ENCODE measurements at places on chromosomes 2 and 18.
A peak's percentile ranks its signal among the peaks of the same experiment; 100 is the strongest.

DNA sequence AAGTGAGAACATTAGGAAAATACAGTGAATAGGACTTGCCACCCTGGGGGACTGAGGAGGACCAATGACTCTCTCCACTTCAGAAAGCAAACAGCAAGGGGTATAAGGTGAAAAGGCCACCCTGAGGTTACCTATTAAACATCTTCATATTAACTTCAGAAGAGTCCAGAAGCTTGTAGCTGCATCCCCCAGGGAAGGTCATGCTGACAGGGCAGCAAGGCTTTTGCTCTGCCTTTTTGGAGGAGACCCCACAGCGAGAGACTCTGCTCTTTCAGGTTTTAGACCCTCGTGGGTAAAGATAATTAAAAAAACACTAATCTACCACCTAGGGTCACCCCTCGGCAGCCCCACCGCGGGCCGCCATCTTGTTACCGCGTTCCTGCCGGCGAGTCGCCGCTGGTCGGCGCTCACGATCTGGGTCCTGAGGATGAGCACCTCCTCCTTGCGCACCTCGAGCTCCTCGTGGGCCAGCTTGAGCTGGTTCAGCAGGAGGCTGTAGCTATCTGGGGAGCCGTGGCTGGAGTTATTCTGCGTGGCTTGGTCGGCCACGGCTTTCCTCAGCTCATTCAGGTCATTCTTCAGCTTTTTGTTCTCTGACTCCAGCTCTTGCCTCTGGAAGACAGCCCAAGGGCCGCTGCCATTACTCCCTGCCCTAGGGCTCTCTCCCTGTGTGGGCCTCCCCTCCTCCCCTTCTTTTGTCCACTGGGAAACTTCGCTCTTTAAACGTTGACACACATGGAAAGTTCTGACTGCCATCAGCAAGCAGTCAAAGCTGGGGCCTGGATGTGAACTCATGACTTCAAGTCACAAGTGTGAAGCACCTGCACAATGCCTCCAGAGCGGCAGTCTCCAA lies 50.7 kb upstream of the ACAA2 start:
- no peak overlapping the region for H3K27ac ChIP-seq
- H3K36me3 ChIP-seq, result no peaks in the 10 kb centered on the region
- no peaks in the 10 kb centered on the region for H3K27me3 ChIP-seq
- no peaks in the 10 kb centered on the region for H3K4me1 ChIP-seq

- no peaks in the 10 kb centered on the region for H3K27me3 ChIP-seq
- no peaks in the 10 kb centered on the region for H3K36me3 ChIP-seq
- H3K4me1 ChIP-seq, result peaks cover 23% of the 10 kb centered on the region
- DNase-seq, result no peak
Measured at GRCh38 chr2:144275340-144275739, 244.6 kb downstream of the ZEB2 start.

DNA sequence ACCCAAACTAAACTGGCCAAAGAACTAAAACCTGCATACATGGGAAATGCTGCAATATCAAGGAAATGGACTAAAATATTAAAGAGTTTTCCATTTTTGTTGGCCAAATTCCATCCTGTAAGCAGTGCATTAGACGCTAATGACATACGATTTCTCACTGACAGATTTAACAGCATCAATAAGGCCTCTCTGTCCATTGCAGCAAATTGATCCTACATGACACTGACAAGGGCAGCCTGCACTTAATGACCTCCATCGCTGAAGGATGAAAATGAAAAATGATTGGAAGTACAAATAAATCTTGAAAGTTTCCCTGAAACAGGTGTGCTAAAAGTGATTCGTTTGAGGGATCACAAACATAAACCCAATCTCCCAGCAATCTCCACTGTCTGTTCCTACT lies 317.6 kb upstream of the KLHL14 start:
- H3K4me3 ChIP-seq, result no peak overlapping the region
- H3K4me1 ChIP-seq, result no peaks in the 10 kb centered on the region
- H3K27ac ChIP-seq, result no peak overlapping the region

DNA sequence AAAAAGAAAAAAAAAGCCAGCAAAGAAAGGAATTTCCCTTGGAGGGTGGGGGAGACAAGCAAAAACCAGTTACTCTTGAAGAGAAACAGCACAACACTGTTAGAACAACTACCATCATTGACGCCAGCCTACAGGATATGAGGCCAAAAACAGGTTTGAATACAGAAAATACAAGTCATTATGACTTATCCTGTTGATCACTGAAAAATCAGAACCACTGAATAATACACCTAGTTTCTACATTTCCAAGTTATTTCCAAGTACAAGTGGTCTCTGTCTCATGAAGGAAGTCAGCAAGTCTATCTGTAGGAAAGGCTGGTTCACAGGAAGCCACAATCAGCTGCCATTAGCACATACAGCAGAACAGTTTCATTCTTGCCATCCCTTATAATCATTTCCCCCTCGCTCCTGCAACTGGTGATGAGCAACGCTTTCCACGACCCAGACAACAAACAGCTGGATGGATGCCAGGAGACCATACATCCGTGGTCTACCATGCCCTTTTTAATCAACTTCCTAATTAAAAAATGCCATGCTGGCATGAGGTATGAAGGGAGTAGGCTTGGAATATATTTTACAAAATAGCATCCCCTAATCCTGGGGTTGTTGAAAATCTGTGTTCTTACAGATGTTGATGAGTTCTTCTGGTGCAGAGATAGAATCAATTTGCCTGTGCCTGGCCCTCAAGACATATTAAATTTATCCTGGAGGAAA lies 10.4 kb downstream of the MYT1L start:
- no peaks in the 10 kb centered on the region for H3K36me3 ChIP-seq
- H3K27me3 ChIP-seq, result no peaks in the 10 kb centered on the region
- H3K4me3 ChIP-seq, result no peak overlapping the region

DNA sequence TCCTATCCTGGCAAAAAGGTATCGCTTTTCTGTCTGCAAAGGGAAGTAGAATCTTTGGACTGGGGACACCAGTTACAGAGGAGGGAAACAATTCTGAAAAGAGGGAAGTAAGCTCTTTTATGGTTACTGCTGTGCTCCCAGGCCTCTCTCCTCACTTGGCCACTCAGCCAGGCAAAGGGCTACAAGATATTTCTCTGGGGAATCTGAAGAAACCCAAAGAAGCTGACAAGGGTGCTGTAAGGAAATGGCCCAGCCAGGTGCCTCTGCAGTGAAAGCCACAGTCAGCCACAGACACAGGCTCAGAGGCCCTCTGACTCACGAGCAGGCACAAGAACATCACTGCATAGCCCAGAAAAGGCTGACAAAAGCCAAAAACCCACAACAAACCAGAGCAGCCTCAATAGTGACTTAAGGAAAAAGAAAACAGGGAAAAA lies 5.8 kb downstream of the HDLBP start:
- H3K4me1 ChIP-seq, result peaks cover 89% of the 10 kb centered on the region
- no peaks in the 10 kb centered on the region for H3K27me3 ChIP-seq
- DNase-seq, result no peak
- H3K27ac ChIP-seq, result peak overlapping the region; percentile 14
